Left kidney (tissue), 8 donors: ENCODE measurements at places on chromosomes 12 and 14.

GRCh38 chr14:97594306-97594705 is 797.1 kb downstream of the VRK1 start:
- no peak for DNase-seq

GRCh38 chr14:50396631-50397389 is at the start of gene CDKL1:
TSS of gene CDKL1 (minus strand) at chr14:50396881. CDS start at chr14:50395868, 1,013 bp downstream.
- DNase-seq, result peak; percentile 60

DNA sequence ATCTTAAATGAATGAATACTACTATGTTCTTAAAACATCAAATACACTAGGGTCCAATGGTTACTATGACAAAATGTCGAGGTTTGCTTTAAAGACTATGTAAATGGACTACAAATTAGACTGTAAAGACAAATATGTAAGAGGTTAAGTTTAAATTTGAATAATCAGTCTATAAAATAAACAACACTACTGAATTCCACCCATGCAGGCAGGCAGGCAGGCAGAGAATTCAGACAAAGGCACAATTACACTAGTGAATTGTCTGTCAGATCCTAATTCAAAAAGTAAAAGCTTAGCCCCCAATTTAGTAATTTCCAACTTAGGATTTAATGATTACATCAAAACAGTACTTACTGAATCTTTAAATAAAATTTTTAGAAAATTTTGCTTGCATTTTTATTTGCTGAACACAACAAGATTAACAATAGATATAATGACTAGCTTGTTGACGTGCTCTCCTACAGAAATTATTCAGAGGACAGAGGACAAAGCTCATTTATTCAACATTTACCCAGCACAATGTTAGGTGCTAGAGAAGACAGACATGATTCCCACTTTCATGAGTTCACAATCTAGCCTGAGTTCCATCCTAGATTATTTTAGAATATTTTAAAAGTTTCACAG is 97.4 kb downstream of the CDK17 start:
- DNase-seq, result no peak

DNA sequence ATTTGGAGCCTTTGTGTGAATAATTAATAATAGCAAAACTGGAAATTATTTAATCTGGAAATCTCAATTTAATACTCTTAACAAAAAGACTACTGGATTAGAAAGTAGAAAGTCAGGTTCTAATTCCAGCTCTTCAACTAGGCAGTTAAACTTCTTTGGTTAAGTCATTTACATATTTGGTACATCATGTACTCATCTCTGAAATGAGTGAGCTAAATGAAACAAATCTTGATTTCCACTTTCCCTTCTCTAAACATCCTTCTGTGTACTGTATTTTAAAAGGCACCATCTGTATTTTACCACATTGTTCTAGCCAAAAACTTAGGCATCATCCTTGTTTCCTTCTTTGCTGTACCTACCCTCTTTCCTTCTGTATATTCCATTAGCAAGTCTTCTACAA is 26.9 kb downstream of the CRADD start:
- no peak for DNase-seq

GRCh38 chr12:82174936-82175335 is 183.3 kb downstream of the CCDC59 start:
- no peak for DNase-seq

DNA sequence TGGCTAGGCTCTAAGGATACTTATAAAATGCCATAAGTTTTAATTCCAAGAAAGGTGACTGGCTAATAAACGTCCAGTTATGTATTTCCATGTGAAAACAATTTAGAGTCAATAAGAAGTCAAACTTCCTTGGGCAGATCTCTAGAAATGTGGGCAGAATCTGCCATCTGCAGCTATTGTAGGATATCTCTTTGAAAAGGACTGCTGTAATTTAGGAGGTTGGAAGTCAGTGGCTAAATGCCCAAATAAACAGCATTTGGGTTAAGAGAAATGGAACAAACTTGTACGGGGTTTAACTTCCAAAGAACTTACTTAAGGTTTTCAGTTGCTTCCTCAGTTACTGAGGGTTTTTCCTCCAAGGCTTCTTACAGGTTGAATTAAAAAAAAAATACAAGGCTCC is 121.6 kb downstream of the FIGNL2 start:
- DNase-seq, result no peak

- DNase-seq, result no peak
Observed at GRCh38 chr14:97380539-97380941, 583.4 kb downstream of the VRK1 start.
